Stimulated activated CD4-positive, alpha-beta T cell treated with anti-CD3 and anti-CD28 coated beads, TNF-alpha, amount 100 ng/mL, for 4 hours (primary cell): ENCODE measurements at places on chromosomes 3 and 15.

DNA sequence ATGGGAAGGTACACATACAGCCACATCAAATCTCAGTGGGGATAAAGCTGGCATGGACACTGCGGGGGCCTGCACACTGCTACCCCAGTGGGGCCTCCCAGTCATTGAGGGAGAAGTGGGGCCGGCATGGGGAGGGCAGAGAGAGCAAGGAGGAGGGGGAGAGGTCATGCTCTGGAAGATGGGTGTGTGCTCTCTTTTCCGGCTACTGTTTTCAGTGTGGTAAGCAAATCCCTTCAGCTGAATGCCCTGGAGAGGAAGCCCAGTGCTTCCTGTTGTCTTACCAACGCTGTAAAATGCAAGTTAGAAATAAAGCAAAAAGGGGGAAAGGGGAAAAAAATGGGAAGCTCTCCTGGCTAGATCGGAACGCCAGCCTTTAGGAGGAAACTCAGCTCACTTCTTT lies 30.8 kb downstream of the NRROS start:
- no peak for DNase-seq

- no peak for DNase-seq
Measured at GRCh38 chr3:80068459-80068858, 300.7 kb upstream of the ROBO1 start.

DNA sequence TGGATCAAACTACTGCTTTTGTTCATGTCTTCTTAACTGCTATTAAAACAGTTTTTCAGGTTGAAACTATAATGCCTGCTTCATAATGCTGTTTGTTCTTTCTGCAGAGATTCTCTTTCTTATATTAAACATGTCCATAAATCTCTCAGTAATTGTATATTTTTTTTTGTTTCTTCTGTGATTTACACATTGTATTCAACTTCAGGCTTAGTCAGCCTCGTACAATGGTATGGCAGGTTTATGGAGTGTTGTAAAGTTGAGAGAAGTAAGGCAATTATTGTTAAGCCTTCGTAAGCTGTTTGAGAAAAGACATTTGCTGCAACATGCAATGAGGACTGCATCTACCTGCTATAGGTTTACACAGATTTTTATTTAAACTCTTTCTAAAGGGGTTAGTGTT lies 977.1 kb downstream of the DIPK2A start:
- no peak for DNase-seq

DNA sequence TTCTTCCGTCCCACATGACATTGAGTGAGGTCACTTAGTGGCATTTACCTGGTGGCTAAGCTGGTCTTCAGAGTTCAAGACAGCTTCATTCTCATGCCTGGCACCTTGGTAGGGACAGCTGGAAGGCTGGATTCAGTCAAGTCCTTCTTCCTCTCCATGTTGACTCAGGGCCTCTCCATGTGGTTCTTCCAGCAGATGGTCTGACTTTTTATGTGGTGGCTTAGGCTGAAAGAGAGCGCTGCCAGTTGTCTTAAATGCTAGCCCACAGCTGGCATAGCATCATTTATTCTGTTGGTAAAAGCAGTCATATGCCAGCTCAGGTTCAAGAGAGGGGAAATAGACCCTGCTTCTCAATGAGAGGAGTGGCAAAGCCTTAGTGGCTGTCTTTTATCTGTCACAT lies 53.0 kb upstream of the CTDSPL start:
- DNase-seq = no peak

GRCh38 chr15:48929661-48930060 lies 34.1 kb downstream of the SHC4 start:
- DNase-seq = no peak

DNA sequence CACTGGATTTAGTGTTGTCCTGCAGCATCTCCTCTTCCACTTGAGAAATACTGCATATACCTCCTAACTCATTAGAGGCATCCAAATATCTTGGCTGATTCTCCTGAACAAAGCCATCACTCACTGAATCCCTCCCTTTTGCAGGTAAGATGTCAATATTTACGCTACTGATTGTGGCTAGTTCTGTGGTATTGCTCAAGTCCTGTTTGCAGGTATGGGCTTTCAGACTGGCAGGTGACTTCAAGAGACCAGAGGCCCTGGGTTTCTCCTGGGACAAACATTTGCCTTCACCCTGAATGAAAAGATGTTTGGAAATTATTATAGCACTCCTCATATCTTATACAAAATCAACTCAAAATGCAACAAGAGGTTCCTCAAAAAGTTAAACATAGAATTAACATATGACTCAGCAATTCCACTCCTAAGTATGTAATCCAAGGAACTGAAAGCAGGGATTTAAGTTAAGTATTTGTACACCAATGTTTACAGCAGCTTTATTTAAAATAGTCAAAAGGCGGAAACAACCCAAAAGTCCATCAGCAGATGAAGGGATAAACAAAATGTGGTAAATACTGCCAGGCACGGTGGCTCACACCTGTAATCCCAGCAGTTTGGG lies 18.6 kb downstream of the NEK4 start:
- no peak for DNase-seq

- DNase-seq = no peak
Measured at GRCh38 chr3:55482496-55483195, 4.5 kb downstream of the WNT5A start.

- DNase-seq = no peak
Measured at GRCh38 chr3:149442851-149443544, 31.5 kb upstream of the TM4SF4 start.

DNA sequence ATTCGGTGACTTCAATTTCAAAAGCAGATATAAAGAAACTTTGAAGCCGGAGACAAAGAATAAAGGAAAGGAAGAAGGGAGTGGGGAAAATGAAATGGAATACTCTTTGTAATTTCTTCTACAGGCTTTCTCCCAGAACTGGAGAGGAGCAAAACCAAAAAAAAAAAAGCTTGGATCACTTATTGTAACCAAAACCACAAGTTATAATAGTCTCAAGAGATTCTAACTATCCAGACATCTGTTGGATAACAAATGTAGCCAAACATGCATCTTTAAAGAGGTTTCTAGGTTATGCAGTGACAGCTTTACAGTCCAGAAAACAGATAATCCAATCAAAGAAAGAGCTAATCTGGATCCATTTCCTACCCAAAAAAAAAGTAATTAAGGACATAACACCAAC lies 36.2 kb downstream of the VGLL3 start:
- no peak for DNase-seq

- no peak for DNase-seq
Measured at GRCh38 chr3:8538913-8539312, 37.3 kb downstream of the LMCD1 start.

DNA sequence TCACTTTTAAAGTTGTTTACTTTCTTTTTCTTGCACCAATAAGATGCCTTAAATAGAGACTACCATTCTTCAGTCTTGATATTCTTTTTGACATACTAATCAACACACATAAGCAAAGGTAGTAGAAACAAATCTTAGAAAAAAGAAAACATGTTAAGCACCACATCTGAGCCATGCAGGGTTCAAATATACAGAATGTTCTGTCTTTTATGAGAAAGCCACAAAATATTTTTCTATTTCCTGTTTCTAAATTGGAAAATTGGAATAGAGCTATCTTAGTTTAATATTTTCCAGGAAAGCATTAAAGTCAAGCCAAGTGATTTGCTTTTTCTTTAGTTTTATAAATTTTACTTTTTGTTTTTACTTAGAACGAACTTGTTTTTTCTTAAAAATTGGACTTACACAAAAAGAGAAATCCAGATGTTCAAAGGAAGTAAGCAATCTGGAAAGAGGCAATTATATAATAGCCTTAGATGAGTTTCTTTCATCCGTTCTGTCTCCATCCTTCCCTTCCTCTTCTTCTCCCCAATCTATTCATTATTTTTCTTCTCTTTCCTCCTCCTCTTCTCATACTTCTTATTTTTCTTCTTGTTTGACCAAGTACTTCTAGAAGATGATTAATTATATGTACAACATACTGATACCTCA lies 731.7 kb downstream of the SQOR start:
- no peak for DNase-seq

DNA sequence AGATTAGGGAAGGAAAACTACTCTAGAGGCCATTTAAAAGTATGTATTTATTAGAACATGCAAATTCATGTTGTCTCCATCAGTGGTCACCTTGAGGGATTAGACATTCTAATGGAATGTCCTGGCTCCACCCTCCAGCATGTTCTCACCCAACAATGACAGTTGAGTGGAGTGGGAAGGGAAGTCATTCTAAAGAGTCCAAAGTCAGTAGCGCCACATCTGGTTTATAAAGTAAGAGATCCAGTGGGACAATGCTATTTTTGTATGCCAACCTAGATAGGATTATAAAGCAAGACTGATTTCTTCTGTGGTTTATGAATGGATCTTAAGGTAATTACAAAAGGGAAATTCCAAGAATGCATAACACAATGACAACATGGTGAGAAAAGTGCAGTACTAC lies 33.3 kb downstream of the SLC24A1 start:
- no peak for DNase-seq

DNA sequence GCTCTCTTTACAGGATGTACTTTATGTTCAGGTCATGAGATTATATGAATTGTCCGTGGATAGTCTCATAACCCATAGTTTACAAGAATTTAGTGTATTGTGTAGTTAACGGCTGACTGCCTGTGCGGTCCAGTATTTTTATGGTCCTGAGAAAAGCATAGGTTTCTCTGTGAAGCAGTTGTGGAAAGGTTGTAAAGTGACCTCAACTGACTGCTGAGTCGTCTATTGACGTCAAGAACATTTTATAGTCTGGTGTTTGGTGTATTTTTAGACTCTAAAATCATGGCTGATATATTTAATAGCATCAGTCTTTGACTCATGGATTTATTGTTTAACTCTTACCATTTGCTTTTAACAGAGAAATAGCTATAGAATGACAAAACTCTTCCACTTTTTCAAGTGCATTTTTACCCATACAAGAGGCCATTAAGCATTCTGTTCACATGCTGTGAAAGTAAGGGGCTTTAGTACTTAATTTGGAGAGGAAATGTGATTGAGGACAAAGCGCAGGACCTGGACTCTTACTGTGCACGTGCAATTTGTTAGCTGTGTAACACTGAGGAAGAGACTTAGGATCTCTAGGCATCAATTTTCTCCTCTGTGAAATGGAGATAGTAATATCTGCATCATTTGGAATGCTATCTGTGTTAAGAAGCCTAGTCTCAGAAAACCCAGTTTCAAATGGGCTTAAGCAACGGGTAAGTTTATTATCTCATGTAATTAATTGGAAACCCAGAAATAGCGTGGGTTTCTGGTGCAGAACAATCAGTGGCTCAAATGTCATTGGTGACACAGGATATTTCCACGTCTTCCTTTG lies 240.8 kb downstream of the NFKBIZ start:
- no peak for DNase-seq

DNA sequence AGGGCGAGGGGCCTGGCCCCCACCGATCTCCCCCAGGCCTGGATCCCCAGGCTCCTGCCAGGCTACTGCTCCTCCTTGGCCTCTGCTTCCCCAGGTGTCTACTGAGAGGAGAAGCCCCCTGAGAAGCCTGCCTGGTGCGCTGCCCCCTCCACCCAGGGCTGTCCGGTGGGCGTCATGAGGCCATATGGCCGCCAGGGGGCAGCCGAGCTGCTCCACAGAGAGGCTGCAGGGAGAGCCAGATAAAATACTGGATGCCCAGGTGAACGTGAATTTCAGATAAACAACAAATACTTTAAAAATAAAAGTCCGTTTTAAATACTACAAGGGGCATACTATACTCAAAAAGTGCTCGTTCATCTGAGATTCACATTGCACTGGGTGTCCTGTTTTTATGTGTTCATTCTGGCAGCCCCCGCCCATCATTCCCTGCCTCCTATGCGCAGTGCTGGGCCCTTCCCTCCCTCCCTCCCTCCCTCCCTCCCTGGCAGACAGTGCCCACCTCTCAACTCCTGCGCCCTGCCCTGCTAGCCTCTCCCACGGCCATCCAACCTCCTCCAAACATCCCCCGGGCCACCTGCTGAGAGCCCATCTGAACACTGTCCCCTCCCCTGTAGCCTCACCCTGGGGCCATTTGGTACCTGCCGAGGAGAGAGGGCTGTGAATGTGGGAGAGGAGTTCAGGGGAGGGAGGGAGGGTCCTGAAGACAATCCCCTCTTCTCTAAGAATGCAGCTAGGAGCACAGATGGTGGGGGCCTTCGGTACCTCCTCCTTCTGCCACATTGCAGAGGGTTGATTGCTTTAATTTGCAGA lies 29.6 kb downstream of the PSTPIP1 start:
- peak; percentile 50 for DNase-seq

DNA sequence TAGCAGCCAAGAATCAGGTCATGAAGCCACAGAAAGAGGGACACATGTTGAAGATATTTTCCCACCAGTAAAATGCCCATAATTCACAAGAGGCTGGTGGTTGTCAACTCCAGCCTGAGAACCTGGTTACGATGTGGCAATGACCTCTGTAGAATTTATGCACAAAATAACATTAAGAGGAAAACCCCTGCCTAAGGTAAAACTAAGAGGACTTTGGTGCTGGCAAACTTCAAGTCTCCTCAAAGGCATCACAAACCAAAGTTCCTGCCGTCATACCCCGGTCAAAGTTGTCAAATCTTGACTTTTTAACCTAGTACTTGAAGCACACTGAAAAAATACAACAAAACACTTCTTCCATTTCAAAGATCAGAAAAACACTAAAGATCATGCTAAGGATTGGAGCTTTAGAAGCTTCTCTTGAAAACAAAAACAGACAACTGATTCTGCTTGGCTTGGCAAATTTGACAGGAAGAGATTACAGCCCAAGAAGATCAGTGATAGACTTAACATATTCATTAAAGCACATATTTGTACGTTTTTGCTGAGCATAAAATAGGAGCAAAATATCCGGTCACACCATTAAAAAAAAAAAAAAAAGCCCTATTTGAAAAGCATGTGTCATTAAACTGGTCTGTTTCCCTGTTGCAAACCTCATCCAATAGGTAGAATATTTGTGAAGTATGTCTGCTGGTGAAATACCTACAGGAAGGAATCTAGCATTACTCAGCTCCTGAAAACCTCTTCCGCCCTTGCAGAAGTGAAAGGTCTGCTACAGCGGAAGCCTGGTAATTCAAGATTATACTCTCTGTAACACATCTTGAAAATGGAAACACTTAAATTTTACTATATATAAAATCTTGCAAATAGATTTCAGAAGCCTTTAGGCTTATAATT lies 22.8 kb downstream of the EIF4E3 start:
- DNase-seq = no peak
